Panc1 (cell line): ENCODE measurements at places on chromosomes 12 and 14. TPM values are rescaled to one million over a fixed set of nuclear protein-coding genes. Genes with fewer than 3 reads are reported as not detected.

DNA sequence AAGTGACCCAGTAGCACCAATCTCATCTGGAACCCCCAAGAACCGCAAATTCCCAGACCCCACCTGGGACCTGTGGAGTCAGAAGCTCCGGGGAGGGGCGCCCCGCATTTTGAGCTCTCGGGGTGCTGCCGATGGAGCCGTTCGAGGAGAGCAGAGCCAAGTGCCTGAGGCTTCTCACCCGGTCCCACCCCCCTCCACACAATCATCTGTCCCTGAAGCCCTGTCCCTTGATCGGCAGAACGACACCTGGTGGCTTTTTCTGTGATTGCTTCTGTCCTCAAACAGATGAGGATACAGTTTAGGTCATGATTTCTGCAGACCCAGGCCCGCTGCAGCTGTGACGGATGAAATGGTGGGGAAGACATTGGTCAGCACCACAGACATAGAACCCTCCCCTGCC lies 74.7 kb downstream of the NOC4L start:
- no peak for DNase-seq

DNA sequence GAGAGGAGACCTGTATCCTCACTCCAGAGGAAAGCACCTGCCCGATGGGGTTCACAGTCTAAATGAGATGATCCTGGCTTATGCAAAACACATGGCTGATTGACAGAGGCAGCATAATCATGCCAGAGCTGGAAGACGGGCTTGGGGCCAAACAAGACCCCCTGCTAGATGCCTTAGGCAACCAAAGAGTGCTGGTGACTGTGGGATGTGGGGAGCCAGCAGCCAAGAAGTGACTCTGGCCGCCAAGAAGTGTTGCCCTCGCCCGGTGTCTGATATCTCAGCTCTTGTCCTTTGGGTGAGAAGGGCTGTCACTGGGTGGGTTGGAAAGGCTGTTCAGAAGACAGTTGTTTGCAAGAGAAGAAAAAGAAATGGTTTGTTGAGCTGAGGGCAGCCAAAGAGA lies 56.7 kb downstream of the PLEKHG3 start:
- DNase-seq: no peak

DNA sequence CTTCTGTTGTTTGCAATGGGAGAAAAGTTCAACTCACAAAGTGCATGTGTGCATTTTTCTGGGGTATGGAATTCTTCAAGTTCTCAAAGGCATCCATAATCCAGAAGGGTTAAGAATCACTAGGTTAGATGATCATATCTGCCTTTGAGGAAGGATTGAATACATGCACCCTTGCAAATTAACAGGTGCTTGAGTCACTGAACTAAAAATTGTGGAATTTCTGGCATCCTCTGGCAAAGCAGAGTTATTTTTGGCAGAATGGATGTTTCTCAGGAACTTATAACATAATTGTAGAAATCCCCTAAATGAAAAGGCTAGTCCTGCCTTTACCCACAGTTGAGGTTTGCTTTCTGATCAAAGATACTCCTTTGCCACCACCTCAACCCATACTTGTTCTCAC lies 136.5 kb upstream of the DYRK2 start:
- no peak for DNase-seq

GRCh38 chr14:22837750-22838538 lies 1.6 kb downstream of the MMP14 start:
- DNase-seq: no peak

Gene CLSTN3
- 5.9 TPM for total RNA-seq

DNA sequence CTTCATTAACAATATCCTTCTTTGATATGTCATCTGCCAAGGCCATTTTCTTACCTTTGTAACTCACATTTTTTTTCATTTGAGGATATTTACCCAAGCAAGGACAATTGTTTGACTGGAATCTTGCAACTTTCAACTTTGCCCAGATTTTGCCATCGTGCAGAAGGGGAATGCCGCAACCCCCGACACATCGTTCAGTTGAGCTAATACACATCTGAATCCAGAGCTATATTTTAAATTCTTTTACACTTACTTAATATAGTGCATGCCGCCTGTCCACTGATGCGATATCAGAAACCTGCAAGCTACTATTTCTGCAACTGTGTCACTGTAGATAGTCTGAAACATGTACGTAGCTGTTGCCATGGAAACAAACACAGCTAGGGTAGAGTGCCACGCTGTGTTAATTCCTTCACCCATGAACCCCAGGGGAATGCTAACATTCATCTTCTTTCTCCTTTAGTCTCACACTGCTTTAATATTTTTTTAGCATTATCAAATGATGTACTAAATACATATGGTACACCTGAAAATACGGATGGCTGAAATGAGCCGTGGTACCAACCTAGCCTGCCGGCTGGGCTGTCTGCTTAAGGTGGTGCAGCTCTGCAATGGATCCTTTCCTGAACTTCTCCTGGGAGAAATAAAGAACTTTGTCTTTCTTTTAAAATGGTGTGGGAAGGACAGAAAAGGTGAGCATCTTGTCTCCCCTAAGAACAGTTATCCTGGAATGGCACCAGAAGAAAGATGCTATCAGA lies 77.0 kb upstream of the FOXN3 start:
- no peak for DNase-seq

DNA sequence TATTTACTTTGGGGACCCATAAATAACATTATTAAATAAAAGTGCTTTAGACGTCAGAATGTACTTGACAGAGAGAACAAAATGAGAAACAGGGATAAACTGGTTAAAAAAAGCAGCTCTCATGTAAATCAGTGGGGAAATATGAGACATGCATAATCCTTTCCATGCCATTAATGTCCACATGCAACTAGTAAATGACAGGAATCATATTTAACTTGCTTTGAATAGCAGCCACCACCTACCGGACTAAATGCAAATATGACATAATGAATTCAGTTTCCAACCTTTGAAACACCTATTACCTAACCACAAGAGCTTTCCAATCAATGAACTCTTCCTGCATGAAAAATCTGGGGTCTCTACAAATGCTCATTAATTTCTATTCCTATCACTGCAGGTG lies 19.6 kb downstream of the FGD6 start:
- DNase-seq: no peak

Gene KRT78
- not detected for total RNA-seq

Gene POTEM
- total RNA-seq: not detected

Gene SIX1
- 7.4 TPM for total RNA-seq

- DNase-seq: no peak
Observed at GRCh38 chr12:8562310-8562709, 21.6 kb upstream of the CLEC4E start.

DNA sequence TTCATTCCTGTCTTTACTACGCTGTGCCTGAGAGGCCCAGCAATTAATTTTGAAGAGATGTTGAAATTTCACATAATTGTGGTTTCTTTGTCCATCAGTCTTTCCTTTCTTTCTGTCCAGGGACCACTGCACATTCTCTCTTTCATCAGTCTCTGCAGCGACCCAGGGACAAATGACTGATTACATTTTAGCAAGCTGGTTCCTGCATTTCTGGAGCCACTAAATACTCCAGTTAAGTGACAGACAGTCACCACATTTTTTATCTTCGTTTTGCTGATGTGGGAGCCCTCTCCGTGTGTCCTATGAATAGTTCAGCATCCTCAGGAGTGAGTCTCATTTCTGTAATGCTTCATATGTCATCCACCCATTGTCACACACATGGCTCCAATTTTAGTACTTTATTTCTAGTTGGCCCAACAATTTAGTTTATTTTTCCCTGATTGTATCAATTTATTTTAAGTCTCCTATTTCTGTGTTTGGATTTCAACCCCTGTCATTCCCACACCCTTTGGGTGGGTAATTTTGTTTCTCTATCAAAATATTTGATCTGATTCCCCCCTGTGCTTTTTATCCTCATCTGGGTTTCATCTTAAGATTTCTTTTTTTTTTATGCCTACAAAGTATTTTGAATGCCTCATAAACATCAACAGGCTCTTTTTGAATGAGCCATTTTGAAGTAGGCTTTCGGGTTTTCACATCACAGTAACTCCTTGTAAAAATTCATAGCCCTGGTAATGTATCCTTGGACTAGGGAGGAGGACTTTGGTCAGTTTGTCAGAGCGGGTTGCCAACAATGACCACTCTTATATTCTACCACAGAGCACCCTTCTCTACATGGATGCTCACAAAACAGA lies 1196.5 kb downstream of the GALC start:
- DNase-seq: no peak

Gene RTN1
- total RNA-seq: 0.05 TPM

- no peak for DNase-seq
Observed at GRCh38 chr12:116453631-116454030, 105.5 kb upstream of the MAP1LC3B2 start.

- no peak for DNase-seq
Observed at GRCh38 chr14:38442208-38442607, 186.3 kb upstream of the CLEC14A start.

DNA sequence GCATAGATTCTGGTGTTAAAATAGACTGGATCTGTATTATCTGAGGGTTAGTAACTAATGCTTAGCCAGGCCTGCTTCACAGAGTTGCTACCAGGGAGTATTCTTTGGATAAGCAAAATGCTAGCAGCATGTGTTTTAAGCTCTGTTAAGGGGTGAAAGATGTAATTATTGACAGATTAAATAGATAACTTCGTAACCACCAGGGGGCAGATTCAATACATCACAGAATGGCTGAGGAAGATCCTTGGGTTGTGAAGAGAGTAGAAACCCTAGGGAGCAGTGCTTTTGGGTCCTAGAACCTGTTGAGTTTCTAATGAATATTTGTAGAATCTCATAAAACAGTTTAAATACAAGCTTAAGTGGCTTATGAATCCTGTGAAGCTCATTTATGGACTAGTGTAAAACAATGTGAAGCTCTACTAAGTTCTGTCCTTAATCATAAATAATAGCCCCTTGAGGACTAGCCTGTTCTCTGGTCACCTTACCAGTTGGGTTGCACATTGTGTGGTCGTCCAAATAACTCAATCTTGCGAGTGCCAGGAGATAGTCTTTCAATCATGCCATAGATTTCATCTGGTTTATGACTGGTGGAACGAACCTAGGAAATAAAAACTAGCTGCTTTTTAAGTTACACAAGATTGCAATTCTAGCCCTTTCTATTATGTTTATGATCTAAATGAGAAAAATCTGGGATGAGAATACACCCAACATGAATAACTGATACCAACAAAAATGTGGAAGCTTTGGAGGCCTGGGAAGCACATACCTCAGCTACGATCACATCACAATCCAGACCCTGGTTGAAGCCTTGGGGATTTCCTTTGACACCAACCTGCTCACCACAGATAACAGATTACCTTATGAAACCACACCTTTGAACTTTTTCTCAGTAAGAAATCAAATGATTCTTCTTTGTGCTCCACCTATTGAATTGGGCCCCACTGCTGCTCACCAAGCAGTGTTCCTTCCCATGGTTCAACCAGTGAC lies 12.3 kb downstream of the METTL3 start:
- no peak for DNase-seq

Gene SLC38A6
- 9.3 TPM for total RNA-seq

Gene HAL
- total RNA-seq: 0.08 TPM

DNA sequence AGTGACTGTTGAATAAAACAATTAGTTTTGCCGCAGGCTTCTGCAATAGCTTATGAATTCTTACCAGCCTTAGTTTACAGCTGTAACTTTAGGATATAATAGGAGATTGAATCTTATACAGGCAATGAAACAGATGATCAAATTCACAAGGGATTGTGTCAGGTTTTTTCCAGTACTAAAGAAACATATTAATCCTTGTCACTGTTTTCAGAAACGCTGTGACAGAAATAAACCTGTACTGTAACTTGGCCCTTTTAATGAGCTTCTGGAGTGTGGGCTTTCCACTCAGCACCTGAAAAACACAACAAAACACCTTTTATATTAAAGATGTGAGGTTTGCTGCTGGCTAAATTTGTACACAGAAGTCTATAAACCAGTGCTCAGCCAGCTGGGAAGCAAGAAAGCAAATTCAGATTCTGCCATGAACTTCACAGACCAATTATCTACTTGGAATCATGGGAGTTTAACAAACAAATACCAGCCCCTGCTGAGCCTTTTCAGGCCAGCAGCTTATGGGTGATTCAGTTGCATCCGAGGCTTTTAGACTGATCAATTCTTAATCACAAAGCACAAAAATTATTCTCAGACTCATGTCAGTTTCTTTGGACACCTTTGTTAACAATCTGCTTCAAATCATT lies 109.5 kb downstream of the FOXG1 start:
- no peak for DNase-seq

Gene CPNE6
- total RNA-seq: not detected

- no peak for DNase-seq
Observed at GRCh38 chr14:68269136-68269927, 449.8 kb downstream of the RAD51B start.

DNA sequence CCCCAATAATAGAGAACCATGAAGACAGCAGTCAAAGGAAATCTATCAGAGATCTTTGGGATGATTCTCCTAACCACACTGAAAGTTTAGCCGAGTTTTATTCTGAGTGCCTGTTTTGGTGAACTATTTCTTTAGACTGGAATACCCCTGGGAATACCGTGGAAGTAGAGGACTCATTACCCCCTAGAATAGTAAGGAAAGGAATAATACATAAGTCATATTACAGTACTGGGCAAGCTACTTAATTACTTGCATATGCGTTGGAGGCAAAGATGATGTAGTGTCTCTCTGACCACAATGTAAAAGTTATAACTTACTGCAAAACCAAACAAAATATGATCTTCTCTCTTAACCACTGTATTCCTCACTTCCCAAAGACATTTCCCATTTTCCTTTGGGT lies 25.5 kb downstream of the ZC2HC1C start:
- no peak for DNase-seq

DNA sequence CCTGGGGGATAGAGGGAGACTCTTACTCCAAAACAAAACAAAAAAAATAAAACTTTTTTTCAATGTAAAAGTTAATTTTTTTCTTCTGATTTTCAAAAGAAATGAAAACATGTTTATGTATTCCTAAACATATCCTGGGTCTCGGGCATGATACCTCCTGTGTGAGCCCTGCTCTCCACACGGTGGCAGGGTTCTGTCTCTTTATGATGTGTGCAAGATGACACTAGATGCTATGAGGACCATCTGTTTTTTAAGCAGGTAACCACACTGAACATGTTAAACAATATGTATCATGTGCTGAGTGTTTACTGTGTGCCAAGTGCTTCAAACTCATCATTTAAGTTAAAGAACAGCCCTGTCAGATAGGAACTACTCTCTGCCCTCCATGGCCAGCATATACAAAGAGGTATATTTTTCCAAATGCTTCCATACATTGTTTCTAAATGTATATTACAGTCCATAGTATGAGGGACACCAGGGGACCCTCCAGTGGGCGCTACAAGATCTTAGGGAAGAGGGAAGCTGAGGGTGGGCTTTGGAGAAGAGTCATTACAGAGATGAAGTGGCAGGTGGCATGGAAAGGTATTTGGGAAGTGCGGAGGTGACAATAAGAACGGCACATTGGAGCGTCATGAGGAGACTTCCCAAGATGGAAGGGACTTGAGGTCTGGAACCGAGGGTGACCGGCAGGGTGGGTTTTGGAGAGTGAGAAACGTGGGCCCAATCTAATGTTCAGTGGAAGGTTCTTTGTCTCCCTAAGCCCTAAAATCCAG lies 28.5 kb downstream of the FOS start:
- DNase-seq: no peak

GRCh38 chr12:50613463-50613862 lies 108.7 kb downstream of the DIP2B start:
- no peak for DNase-seq

GRCh38 chr12:47236109-47236714 lies 156.5 kb upstream of the AMIGO2 start:
- no peak for DNase-seq

Gene SERPINA5
- total RNA-seq: 0.49 TPM

- DNase-seq: no peak
Observed at GRCh38 chr14:69013943-69014782, 35.1 kb upstream of the ACTN1 start.

Gene RFLNA
- 5.4 TPM for total RNA-seq
